Activated naive CD4-positive, alpha-beta T cell treated with anti-CD3 and anti-CD28 coated beads for 36 hours (primary cell): ENCODE measurements at places on chromosomes 12 and 14.
A peak's percentile ranks its signal among the peaks of the same experiment; 100 is the strongest.

DNA sequence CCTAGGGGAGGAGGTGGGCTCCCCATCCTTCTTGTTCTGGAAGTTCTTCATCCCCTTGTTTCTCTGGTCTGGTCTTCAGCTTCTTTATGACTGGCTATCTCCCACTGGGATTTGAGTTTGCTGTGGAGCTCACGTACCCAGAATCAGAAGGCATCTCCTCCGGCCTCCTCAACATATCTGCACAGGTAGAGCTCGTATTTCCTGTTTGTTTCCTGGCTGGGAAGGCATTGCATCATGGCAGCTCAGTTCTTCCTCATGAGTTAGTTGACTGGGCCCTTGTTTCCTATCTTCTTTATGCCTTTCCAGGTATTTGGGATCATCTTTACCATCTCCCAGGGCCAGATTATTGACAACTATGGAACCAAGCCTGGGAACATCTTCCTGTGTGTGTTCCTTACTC is 19.8 kb downstream of the ERG28 start:
- DNase-seq = no peak

DNA sequence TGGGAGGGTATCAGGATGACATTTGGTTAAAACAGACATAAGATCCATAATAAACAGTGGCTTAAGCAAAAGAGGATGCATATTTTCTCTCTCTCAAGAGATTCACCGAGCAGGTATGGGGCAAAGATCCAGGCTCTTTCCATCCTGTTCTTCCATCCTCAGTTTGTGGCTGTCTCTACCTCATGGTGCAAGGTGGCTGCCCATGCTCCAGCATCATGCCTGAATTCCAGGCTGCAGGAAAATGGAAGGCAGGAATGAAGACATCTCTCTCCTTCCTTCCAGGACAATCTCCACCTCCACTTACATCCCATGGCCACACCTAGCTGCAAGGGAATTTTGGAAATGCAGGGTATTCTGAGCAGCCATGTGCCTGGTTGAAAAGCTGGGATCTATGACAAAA is 136.0 kb downstream of the GLT1D1 start:
- no peak for DNase-seq

DNA sequence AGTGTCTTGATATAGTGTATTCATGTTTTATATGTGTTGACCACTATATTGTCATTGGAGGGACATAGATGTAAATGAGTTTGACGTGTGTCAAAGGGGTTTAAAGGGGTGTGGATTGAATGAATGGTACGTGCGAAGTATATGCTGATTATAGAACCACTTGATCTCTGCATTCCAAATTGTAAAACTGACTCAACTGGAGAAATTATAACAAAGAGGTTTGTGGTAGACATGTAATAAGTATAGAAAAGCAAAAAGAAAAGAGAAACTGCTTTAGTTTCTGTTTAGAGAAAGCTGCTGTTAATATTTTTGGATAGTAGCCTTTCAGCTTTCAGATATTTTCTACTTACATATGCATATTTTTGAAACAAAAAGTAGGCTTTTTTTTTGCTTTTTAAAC is 8.9 kb upstream of the MYRFL start:
- DNase-seq = no peak

DNA sequence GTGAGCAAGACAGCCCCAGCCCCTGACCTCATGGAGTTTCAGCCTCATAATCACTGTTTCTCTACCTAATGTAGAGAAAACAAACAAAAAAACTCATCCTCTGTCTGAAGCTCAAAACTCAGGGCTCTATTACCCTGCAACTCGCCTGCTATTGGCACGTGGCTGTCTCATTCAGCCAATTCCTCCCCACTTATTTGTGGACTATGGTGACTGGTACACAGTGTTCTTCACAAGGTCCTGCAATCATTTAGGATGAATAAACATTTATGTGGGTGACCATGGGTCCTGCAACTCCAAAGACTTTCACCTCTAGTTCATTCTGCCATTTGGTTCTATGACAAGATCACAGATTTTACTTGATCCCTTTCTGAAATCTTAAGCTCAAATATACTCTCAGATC is 4.7 kb downstream of the PPP2R3C start:
- DNase-seq = no peak

GRCh38 chr12:58537278-58537677 is 383.0 kb downstream of the LRIG3 start:
- no peak for DNase-seq

- no peak for DNase-seq
Measured at GRCh38 chr12:27026257-27026656, 3.9 kb downstream of the MED21 start.

GRCh38 chr14:61218157-61218556 is 63.0 kb downstream of the TMEM30B start:
- no peak for DNase-seq

GRCh38 chr12:31578632-31579031 is 12.3 kb downstream of the DENND5B start:
- DNase-seq = no peak

GRCh38 chr14:59566296-59566695 is 10.3 kb downstream of the CCDC175 start:
- no peak for DNase-seq

DNA sequence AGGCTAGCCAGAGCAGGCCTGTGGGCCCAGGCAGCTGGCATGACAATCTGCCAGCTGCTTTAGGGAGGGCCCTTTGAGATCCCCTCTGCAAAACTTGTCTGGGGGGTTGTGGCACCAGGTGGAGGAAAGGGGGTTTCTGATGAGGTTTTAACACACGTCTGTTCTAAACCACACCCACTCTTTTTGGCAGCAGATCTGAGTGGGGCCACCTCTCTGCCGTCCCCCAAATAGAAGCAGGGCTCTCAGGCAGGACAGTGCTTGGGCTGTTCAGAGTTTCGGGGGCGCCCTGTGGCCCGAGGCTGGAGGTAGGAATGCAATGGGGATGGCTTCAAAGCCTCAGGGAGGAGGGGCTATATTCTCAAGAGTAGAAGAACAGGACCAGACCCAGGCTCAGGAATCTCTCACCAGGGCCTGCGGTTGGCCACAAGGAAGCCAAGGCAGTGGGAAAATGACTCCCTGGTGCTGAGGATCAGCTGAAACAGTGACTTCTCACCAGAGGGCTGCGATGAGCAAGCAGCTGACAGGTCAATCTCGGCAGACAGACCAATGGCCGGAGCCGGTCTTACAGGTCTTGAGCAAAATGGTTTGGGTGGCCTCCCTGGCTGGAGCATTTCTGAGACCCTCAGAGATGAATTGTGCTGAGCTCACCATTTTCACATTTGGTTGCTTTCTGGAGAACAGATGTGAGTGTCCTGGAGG is 1.5 kb upstream of the KRT5 start:
- DNase-seq = no peak

DNA sequence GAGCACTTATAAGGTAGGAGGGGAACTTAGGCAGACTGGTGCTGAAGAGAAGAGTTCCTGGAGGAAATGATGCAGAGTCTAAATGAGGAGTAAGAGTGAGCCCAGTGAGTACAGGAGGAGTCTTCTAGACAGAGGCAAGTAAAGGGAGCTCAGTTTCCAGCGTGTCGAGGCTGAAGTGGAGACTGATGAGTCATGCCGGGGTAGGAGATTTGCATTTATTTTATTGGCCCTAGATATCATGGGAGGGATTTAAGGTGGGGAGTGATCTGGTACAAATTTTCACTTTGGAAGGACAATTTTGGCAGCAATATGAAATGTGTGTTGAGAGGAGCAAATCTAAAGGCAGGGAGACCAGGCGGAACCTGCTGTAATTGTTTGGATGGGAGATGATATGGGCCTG is 157.5 kb downstream of the TTC8 start:
- DNase-seq = no peak

DNA sequence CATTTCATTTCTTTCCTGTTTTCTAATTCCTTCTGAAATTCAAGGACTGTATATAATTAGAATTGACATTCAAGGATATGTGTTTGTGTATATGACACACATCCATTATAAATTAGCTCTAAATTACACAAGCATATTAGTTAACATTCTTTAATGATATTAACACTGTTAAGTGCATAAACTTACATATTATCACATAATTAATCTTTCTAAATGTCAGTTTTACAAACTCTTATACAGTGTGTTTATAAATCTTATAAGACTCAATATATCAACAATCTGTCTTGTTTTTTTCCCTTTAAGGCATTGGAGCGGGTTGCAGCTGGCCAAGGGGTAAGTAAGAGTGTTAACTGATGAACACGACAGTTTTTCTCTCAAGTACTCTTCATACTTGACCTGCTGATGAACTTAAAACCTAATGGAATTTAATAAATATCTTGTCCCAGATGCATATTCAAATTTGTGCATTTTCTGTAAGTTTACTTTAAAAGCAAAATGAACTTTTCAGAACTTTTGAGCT is 76.1 kb downstream of the METTL25 start:
- DNase-seq = no peak

GRCh38 chr14:77485256-77485655 is 13.4 kb downstream of the ISM2 start:
- DNase-seq = no peak

DNA sequence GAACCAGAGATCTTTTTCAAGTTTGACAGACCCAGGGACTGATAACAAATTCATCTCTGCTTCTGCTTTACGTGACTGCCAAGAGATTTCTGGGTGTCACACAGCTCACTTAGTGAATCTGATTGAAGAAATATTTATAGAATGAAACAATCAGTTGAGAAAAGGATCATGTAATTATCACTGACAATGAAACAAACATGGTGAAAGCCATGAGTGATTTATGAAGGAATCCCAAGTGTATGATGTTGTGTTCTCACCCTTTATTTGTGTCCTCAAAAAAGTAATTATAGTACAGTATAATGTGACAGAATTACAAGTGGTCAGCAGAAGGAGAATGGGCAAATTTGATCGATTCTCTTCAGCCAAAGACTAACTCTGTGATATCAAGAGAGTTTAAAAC is 177.3 kb downstream of the BMP4 start:
- no peak for DNase-seq

GRCh38 chr14:87992346-87992717 is 650 bp downstream of the GALC start:
- DNase-seq = no peak

- DNase-seq = peak; percentile 65
Measured at GRCh38 chr12:112900298-112901145, 6.2 kb upstream of the OAS1 start.

DNA sequence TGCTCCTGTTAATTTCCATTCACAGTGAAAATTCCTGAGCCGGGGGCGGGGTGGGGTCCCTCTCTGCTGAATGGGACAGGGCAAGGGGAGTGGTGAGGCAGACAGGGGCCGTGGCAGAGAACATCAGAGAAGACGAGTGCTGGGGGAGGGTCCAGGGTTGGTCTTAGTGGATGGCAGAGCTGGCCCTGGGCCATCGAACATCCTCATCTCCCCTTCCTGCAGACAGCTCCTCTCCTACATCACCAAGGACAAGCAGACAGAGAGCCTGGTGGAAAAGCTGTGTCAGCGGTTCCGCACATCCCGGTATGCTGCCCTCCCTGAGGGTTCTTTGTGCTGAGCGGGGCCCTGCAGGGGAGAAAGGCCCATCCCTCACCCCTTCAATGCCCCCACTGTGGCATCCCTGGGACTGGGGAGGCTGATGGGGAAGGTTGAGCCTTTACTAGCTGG is 5.0 kb upstream of the GAPDH start:
- DNase-seq = no peak

DNA sequence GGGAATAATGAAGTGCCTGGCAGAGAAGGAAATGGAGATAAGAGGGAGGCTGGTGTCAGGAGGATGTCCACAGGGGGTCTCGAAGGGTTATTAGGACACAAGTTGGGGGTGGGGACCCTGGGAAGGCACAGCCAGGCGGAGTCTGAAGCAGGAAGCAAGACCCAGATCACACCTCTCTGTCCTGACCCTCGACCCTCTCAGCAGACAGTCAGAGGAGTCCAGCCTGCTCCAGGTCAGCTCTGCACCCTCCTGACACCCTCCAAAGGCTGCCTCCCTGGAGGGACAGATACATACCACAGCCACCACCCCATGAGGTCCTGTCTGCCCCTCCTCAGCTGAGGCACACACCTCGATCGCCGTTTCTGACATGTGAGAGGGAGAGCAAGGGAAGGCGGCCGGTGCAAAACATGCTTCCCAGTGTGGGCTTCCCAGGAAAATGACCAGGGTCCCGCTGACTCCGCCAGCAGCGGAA is 9.0 kb downstream of the BCL11B start:
- peak; percentile 24 for DNase-seq

- peak; percentile 68 for DNase-seq
Measured at GRCh38 chr12:111024205-111024801, 103.9 kb upstream of the MYL2 start.

GRCh38 chr12:110657747-110658146 is 31.2 kb downstream of the HVCN1 start:
- no peak for DNase-seq

DNA sequence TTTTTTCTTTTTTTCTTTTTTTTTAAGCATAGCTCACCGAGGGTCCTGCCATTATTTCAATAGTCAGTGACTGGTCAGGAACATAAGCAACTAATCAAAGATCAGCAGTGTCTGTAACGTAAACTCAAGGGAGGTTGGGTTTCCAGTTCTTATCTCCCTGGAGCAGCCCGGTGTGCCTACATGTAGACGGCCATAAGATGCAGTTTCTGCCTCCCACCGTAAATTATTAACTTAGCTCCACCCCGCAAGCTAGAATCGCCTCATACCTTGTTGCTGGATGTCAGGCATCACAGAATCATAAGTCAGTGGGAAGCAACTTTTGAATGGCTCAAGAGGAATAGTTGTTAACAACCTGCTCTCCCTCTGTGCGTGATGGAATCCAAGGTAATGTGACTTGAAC is at the start of gene MYO1H:
Gene MYO1H, plus strand, starts transcription at position 312 of the 400 bp plus-strand sequence. Its CDS starts 61 bp downstream, at position 373.
- no peak for DNase-seq

DNA sequence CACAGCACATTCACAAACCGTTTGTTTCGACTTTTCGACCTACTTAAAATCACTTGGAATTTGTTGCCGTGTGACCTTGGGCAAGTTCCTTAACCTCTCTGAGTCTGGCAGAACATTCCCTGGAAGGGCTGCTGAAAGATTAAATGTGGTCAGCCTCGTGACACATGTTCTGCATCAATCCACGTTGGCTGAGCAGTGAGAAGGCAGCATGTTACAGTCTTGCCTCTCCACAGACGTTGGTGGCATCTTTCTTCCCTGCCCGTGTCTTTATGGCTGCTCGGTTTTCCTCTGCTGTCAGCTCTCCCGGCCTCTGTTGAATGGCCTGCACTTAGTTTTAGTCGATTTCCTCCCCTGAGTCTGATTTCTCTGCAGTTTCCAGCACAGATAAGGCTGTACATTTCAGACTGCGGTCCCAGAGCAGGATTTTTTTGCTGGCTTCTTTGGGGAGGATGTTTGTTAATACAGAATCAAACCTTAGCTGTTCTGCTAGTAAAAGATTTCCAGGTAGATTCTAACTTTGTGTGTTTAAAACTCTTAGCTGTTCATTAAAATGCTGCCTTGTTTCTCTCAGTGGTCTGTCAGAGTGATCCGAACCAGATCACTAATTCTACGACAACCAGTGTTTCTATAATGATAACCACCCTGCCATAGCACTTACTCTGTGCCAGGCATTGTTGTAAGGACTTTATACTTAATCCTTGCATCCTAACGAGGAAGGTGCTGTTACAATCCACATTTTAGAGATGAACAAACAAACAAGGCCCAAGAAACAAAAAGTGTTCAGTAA is 217.1 kb downstream of the CHST11 start:
- DNase-seq = no peak

- DNase-seq = no peak
Measured at GRCh38 chr14:64201921-64202545, 92.1 kb downstream of the ESR2 start.

GRCh38 chr12:116806845-116807440 is 68.8 kb downstream of the RNFT2 start:
- DNase-seq = no peak

- peak; percentile 99 for DNase-seq
Measured at GRCh38 chr12:57782608-57783465, at the start of gene TSFM. TSS of gene TSFM (plus strand) at chr12:57782787. CDS start at chr12:57782802, 15 bp downstream.
